Subcutaneous adipose tissue (tissue), 4 donors: ENCODE measurements at places on chromosomes 11 and 22. TPM values are rescaled to one million over a fixed set of nuclear protein-coding genes. Genes with fewer than 3 reads are reported as not detected.

The F2 gene
- not detected for total RNA-seq

The BTBD10 gene
- total RNA-seq, result 28.4 TPM

The ADM gene
- 260 TPM for total RNA-seq

The CFAP300 gene
- 2.2 TPM for total RNA-seq

The UBASH3B gene
- 15.3 TPM for total RNA-seq

The DRD2 gene
- total RNA-seq, result not detected

The MIOX gene
- not detected for total RNA-seq

The EMID1 gene
- 0.94 TPM for total RNA-seq

The TRIM64C gene
- total RNA-seq, result not detected

The HBG2 gene
- not detected for total RNA-seq

The TPBGL gene
- total RNA-seq, result 0.22 TPM

The TYR gene
- not detected for total RNA-seq

The OR10A6 gene
- total RNA-seq, result not detected
